Mesenteric fat pad (tissue), 1 donor: ENCODE measurements at places on chromosomes 16 and 17. TPM values are rescaled to one million over a fixed set of nuclear protein-coding genes. Genes with fewer than 3 reads are reported as not detected.

Gene MARVELD3
- not detected for total RNA-seq

Gene MEOX1
- 25.3 TPM for total RNA-seq

Gene HBZ
- not detected for total RNA-seq

Gene ZFPM1
- total RNA-seq = 4.8 TPM

Gene NPB
- total RNA-seq = not detected

Gene KRT32
- total RNA-seq = not detected

Gene SDR42E2
- total RNA-seq = not detected

Gene RHBDL1
- 0.84 TPM for total RNA-seq

Gene CMTM1
- total RNA-seq = 6.4 TPM

Gene C16orf96
- total RNA-seq = 0.10 TPM

Gene TNP2
- total RNA-seq = not detected

Gene HOXB3
- total RNA-seq = 12.6 TPM

Gene EEF2K
- total RNA-seq = 44.9 TPM

Gene DOC2B
- total RNA-seq = 41.5 TPM

Gene LITAFD
- total RNA-seq = not detected

Gene HBA1
- 275 TPM for total RNA-seq

Gene RHBDF2
- total RNA-seq = 52.7 TPM

Gene SPATA22
- not detected for total RNA-seq

Gene RPL38
- total RNA-seq = 642 TPM

Gene NF1
- total RNA-seq = 55.8 TPM

Gene KRTAP2-2
- total RNA-seq = not detected

Gene CAVIN1
- 681 TPM for total RNA-seq

Gene EVPL
- 0.16 TPM for total RNA-seq

Gene KRTAP3-1
- total RNA-seq = not detected

Gene MYL11
- not detected for total RNA-seq

Gene CES5A
- not detected for total RNA-seq

Gene TP53TG3C
- total RNA-seq = not detected

Gene CRYM
- not detected for total RNA-seq

Gene KRTAP3-2
- total RNA-seq = not detected

Gene CHD9NB
- 0.48 TPM for total RNA-seq

Gene CLEC3A
- total RNA-seq = not detected

Gene MYO15A
- 0.71 TPM for total RNA-seq

Gene CTRB1
- 4.8 TPM for total RNA-seq

Gene PMFBP1
- total RNA-seq = 0.39 TPM

Gene MAP2K6
- total RNA-seq = 22.1 TPM

Gene OTOP2
- total RNA-seq = not detected

Gene RNF112
- total RNA-seq = 3.9 TPM

Gene TMEM88
- 34.2 TPM for total RNA-seq

Gene PRAC2
- not detected for total RNA-seq

Gene SPNS3
- total RNA-seq = not detected

Gene TIGD7
- total RNA-seq = 5.2 TPM

Gene SCN4A
- total RNA-seq = 27.1 TPM

Gene NUP88
- total RNA-seq = 59.5 TPM

Gene KIAA0753
- total RNA-seq = 9.7 TPM

Gene PIPOX
- total RNA-seq = 1.3 TPM

Gene SLC38A8
- total RNA-seq = not detected

Gene BAHCC1
- total RNA-seq = 11.0 TPM

Gene PRKCB
- total RNA-seq = 11.0 TPM

Gene ZNF174
- 7.6 TPM for total RNA-seq

Gene RNF157
- 28.0 TPM for total RNA-seq

Gene NPIPB9
- total RNA-seq = not detected

Gene TMEM220
- total RNA-seq = 20.8 TPM

Gene SCGB1C2
- total RNA-seq = not detected

Gene LPCAT2
- total RNA-seq = 15.7 TPM

Gene CCDC78
- 1.0 TPM for total RNA-seq

Gene TMEM98
- 19.2 TPM for total RNA-seq

Gene CACNG5
- not detected for total RNA-seq

Gene CSH1
- total RNA-seq = not detected
